ENCODE measurements at places on chromosomes 16 and 17.

DNA sequence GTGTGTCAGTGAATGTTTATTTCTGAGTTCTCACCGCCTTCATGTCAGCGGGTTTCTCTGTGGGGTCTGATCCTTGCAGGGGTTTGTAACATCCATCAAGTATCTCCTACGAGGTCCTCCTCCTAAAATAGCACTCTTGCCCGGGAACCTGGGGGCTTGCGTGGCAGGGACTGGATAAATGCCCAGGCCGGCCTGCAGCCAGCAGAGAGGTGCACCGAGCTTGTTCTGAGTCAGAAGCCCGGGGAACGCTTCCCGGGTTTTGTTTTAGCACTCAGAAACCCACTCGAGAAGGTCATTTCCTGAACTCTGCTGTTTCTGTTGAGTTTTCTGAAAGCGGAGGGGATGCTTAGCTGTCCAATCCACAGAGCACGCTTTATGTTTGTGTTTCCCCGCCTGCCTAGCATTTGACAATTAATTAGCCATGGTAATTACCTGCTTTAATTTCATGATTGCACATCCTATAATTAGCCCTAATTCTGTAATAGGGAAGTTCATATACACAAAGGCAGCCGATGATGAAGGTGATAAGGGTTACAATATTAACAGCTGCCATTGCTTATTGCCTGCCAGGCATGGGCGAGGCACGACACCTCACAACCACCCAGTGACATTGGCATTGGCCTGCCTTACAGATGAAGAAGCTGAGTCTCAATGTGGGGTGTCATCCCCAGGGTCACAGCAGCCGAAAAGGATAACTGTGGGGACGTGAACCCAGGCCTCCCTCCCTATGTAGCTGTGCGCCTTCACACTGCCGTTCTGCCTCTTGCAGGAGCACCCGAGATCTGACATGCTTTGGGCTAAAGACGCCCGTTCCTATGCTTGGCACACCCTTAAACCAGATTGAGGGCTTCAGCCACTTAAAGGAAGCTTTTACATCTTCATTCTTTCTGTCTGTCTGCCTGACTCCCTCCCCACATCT, 333.1 kb downstream of the CPPED1 start:
- DNase-seq, result no peak

DNA sequence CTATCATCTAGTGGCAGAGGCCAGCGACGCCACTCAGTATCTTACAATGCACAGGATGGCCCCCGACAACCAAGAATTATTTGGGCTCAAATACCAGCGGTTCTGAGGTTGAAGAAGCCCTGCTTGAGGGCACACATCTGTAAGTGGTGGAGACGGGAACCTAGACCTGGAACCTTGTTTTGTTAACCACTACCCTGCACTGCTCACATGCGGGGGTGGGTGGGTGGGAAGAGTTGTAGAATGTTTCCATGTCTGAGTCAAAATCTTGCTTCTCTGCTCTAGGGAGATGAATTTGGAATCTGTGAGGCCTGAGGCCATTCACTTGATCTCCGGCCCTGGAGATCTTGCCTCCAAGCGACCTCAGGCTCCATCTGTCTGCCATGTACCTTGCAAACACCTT, 44.1 kb downstream of the ABCC1 start:
- no peak for DNase-seq

DNA sequence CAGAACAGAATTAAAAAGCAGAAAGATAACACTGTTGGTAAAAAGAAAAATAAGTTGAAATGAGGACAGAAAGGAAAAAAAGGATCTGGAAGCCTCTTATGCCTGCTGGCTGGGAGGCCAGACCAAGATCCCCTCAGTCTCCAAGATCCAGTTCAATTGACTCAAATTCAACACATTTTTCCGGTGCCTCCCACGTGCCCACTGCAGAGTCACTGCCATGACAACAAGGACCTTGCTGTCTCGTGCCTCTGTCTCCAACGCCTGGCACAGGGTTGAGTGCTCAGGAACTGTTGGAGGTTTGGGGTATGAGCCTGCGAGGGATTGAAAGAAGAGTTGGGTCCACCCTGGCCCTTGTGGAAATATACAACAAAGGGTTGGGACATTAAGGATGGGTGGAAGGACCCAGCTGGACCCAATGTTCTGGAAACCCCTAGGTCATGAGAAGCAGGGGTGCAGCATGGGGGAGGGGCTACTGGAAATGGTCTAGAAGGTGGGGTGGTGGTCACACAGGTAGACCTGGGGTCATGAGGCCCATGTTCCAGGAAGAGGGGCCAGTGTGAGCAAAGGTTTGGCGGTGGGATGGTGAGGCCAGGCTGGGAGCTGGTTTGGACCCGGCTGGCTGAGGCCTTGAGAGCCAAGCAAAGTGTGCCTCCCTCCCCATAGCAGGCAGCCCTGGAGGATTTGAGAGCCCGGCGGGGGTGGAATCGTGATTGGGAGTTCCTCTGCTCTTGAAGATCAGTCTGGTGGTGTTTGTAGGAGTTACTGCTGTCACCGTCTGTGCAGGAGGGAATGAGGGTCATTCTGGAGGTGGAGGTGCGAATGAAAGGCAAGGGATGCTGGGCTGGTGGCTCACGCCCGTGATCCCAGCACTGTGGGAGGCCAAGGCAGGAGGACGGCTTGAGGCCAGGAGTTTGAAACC, 1.3 kb downstream of the IL34 start:
- DNase-seq, result no peak

GRCh38 chr17:42687707-42688320, 5.5 kb downstream of the CNTNAP1 start:
- no peak for DNase-seq

DNA sequence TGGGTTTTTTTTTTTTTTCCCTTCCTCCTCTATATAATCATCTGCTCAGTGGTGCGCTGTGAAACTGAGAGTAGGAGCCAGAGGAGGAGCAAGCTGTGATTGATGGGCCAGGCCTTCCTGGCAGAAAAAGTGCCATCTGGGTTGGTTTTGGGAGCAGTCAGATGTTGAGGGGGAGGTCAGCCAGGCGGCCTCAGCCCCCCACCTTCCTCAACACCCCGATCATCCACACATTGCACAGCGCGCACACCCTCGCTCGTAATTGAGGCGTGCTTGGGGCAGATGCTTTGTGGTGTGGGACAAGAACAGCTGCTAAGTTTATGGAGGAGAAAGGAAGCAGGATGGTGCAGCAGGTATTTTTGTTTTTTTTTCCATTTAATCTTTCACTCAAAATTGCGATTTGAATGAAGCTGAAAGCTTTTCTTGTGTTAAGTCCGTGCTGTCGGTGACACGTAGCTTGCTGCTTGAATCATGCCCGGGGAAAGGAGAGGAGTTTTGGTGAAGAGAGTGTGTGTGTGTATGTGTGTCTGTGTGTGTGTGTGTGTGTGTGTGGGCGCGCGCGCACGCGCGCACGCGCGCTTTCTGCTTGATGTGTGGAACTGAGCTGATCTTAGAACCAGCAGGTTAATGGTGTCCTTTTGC, 177.4 kb downstream of the RBFOX1 start:
- no peak for DNase-seq

DNA sequence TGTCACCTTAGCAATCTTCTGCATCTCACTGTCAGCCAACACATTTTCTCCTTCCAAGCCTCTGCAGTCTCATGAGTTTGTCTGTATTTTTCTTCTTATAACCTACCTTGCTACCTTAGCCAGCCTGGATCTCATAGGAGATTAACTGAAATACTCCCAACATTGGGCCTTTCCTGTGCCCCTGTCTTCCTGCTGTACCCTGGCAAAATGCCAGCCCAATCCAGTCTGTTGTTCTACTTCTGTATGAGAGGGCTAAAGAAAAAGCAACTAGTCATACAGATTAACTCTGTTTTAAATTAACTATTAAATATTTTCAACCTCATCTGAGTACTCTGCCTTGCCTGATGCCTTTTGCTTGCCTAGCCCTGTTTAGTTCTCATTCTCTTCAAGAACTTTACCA, 18.4 kb downstream of the GOSR1 start:
- no peak for DNase-seq

Data from activated CD4-positive, CD25-positive, alpha-beta regulatory T cell (primary cell).